Ascending aorta (tissue), 2 donors: ENCODE measurements at places on chromosomes 7 and 10.

GRCh38 chr10:132322586-132323048 is 9.4 kb upstream of the LRRC27 start:
- no peak for DNase-seq
- no peaks in the 10 kb centered on the region for H3K27me3 ChIP-seq
- no peak overlapping the region for H3K4me3 ChIP-seq
- no peak overlapping the region for H3K27ac ChIP-seq
- H3K36me3 ChIP-seq = no peaks in the 10 kb centered on the region

DNA sequence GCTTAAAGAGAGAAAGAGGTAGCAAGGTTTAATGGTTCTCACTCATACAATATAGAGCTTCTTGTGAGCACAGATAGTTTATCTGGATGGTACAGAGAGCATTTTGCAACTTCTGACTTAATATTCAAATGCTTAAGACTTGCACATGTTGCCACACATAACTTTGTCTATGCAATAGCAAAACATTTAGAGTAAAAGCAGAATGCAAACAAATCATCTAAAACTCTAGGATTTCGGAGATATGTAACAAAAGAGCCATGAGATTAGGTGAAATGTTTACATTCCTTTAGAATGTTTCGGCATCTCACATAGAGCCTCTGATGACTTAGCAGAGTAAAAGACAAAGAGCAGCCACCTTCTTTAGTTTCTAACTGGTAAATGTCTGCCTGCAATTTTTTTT is 717.1 kb upstream of the LRRN3 start:
- no peak overlapping the region for H3K4me3 ChIP-seq
- DNase-seq = no peak
- no peaks in the 10 kb centered on the region for H3K27me3 ChIP-seq

- H3K4me1 ChIP-seq = peaks cover 4% of the 10 kb centered on the region
- H3K36me3 ChIP-seq = no peaks in the 10 kb centered on the region
- H3K27me3 ChIP-seq = no peaks in the 10 kb centered on the region
- DNase-seq = no peak
- H3K4me3 ChIP-seq = peak overlapping the region; percentile 45
Measured at GRCh38 chr7:42493436-42494198, 256.6 kb upstream of the GLI3 start.

- H3K4me1 ChIP-seq = no peaks in the 10 kb centered on the region
- peaks cover 32% of the 10 kb centered on the region for H3K36me3 ChIP-seq
- no peak for DNase-seq
- no peaks in the 10 kb centered on the region for H3K27me3 ChIP-seq
Measured at GRCh38 chr10:13696071-13696470, 109.3 kb downstream of the PRPF18 start.

DNA sequence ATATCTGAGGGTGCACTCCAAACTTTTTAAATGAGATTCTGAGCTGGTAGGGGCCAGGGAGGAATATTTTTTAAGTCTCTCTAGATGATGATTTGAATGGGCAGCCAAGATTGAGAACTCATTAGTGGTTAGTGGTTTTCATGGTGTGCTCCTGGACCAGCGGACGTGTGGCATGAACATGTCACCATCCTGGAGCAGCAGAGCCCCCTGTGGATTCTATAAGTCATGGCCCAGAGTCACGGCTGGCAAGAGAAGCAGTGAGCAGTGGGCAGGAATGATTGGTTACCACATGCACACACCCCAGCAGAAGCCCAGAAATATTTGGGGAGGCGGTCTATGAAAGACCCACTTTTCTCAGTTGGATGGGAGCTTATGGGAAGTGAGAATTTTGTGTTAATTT is 21.2 kb upstream of the UCN3 start:
- no peaks in the 10 kb centered on the region for H3K4me1 ChIP-seq
- H3K4me3 ChIP-seq = no peak overlapping the region
- H3K27ac ChIP-seq = no peak overlapping the region
- no peaks in the 10 kb centered on the region for H3K27me3 ChIP-seq
- DNase-seq = no peak

DNA sequence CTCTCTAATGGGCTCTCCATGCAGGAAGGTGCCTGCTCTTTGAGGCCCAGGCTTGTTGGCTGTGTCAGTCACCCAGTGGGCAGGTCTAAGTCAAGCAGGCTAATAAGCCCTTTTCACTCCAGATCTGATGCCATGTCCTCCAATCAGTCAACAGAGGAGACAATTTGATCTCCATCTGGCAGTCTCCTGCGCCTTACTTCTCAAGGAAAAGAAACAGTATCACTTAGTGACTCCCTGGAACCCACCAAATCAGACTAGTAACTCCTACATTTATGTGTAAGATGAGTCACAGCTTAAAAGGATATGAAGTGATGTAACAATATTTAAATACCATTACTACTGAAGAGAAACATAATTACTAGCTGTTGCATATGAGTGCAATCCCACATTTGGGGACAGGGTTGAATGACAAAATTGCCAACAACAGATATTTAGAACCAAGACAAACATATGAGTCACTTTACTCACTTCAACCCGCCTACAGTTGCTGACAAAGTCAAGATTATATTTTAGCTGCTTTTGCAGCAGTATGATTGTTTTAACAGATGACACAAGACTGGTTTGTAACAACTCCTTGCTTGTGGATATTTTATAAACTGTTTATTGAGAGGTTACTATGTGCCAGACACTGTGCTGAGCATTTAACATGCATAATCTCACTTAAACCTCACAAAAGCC is 72.1 kb downstream of the USP6NL start:
- no peak for DNase-seq
- no peaks in the 10 kb centered on the region for H3K4me1 ChIP-seq
- no peaks in the 10 kb centered on the region for H3K36me3 ChIP-seq
- no peaks in the 10 kb centered on the region for H3K27me3 ChIP-seq

DNA sequence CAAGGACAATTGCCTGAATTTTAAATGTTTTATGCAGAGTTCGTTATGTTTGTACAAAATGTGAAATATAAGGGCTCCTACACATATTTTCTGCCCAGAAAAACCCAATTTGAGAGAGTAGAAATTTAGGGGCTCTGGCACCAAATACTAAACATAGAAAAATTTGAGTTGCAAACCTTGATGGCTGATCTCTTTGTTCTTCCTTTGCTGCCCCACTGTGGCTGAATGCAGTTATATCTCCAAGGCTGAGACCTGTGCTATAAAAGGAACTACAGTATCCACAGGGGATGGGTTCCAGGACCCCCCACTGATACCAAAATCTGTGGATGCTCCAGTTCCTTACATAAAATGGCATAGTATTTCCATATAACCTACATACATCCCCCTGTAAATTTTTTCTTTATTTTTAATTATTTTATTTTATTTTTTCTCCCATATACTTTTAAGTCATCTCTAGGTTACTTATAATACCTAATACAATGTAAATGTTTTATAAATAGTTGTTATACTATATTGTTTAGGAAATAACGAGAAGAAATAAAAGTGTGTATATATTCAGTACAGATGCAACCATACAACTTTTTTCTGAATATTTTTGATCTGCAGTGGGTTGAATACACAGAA is 22.5 kb downstream of the CFAP43 start:
- no peak overlapping the region for H3K4me3 ChIP-seq
- no peak for DNase-seq
- no peak overlapping the region for H3K27ac ChIP-seq
- H3K36me3 ChIP-seq = no peaks in the 10 kb centered on the region
- H3K27me3 ChIP-seq = no peaks in the 10 kb centered on the region

- peaks cover 36% of the 10 kb centered on the region for H3K4me1 ChIP-seq
- DNase-seq = no peak
- H3K4me3 ChIP-seq = no peak overlapping the region
- H3K27ac ChIP-seq = peak overlapping the region; percentile 54
- H3K36me3 ChIP-seq = peaks cover 13% of the 10 kb centered on the region
Measured at GRCh38 chr10:102597131-102597991, 46.9 kb upstream of the TRIM8 start.

GRCh38 chr10:21065621-21066248 is 168.6 kb upstream of the NEBL start:
- no peak overlapping the region for H3K27ac ChIP-seq
- no peak for DNase-seq
- H3K4me1 ChIP-seq = no peaks in the 10 kb centered on the region
- no peaks in the 10 kb centered on the region for H3K27me3 ChIP-seq

DNA sequence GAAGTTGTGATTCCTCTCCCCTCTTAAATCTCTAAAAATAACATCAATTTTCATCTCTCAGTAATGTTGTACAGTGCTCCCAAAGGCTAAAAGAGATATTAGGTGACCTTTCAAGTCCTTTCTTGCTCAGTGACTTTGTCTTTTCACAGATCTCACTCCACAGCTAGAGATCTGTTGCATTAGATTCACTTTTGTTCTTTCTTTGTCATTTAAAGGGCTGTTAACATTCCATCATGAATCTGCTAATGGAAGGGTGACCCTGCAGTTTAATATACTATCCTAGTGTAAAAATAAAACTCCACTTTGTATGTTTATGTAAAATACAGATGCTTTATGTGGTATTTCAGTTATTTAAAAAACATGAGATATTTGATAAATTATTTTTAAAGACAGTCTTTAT is 30.5 kb downstream of the GNAI1 start:
- no peaks in the 10 kb centered on the region for H3K27me3 ChIP-seq
- H3K27ac ChIP-seq = no peak overlapping the region
- no peak for DNase-seq
- H3K4me3 ChIP-seq = no peak overlapping the region
- no peaks in the 10 kb centered on the region for H3K36me3 ChIP-seq

GRCh38 chr7:4789194-4790077 is 14.0 kb downstream of the AP5Z1 start:
- no peak overlapping the region for H3K4me3 ChIP-seq
- no peaks in the 10 kb centered on the region for H3K4me1 ChIP-seq
- H3K27ac ChIP-seq = no peak overlapping the region

DNA sequence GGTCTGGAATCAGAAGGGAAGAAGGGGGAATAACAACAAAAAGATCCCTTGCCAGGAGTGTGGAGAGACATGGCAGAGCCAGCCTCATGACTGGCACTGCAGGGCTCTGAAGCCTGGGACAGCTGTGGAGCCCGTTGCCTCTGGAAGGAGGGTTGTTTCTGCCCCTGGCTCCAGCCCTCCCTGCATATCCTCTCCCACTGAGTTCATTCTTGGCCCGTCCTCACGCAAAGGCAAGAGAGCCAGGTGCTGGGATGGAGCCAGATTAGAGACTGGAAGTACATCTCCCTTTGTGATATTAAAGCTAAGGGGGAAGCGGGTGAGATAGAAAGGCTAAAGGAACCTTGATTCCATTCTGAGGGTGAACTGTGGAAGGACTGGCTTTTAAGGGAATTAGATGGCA is 141.5 kb upstream of the NPVF start:
- H3K27me3 ChIP-seq = no peaks in the 10 kb centered on the region
- no peaks in the 10 kb centered on the region for H3K4me1 ChIP-seq
- no peaks in the 10 kb centered on the region for H3K36me3 ChIP-seq
- no peak overlapping the region for H3K4me3 ChIP-seq
- H3K27ac ChIP-seq = no peak overlapping the region

GRCh38 chr7:41287559-41288335 is 415.1 kb downstream of the INHBA start:
- DNase-seq = no peak
- H3K27ac ChIP-seq = no peak overlapping the region
- H3K27me3 ChIP-seq = no peaks in the 10 kb centered on the region

GRCh38 chr7:107878636-107879035 is 12.3 kb upstream of the DLD start:
- H3K27me3 ChIP-seq = no peaks in the 10 kb centered on the region
- no peaks in the 10 kb centered on the region for H3K4me1 ChIP-seq
- H3K27ac ChIP-seq = no peak overlapping the region
- DNase-seq = no peak
- H3K4me3 ChIP-seq = no peak overlapping the region

GRCh38 chr7:150400788-150401423 is 21.8 kb downstream of the ZNF775 start:
- no peak overlapping the region for H3K4me3 ChIP-seq
- H3K4me1 ChIP-seq = peaks cover 10% of the 10 kb centered on the region
- H3K27me3 ChIP-seq = no peaks in the 10 kb centered on the region
- H3K27ac ChIP-seq = no peak overlapping the region
- peaks cover 6% of the 10 kb centered on the region for H3K36me3 ChIP-seq

- H3K27me3 ChIP-seq = no peaks in the 10 kb centered on the region
- no peak overlapping the region for H3K4me3 ChIP-seq
- no peak for DNase-seq
- no peaks in the 10 kb centered on the region for H3K4me1 ChIP-seq
- H3K36me3 ChIP-seq = no peaks in the 10 kb centered on the region
Measured at GRCh38 chr7:85748861-85749260, 562.0 kb upstream of the SEMA3D start.

DNA sequence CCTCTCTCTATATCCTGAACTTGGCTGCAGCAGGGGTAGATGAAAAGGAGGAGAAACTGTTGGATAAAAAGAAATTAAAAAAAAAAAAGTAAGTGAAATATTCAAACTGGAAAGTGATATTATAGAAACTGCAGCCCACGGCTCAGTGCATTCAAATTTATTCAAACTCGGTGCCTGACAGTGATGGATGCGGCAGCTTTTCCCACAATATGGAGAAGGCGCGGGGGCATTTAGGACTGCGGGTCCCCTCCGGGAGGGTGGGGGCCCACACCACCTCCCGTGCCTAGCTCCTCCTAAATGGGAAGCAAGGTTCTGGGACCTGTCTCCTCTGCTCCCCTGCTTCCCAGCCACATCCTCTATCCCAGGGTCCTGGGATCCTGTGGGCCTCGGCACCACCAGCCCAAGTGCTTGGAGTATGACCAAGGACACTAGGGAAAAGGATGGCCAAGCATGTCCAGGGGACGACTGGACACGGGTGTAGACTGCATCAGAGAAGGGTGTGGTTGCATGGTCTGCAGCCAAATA is 82.4 kb downstream of the HIF1AN start:
- no peak for DNase-seq
- H3K27ac ChIP-seq = no peak overlapping the region
- no peaks in the 10 kb centered on the region for H3K36me3 ChIP-seq
- H3K4me1 ChIP-seq = no peaks in the 10 kb centered on the region
- no peak overlapping the region for H3K4me3 ChIP-seq
- no peaks in the 10 kb centered on the region for H3K27me3 ChIP-seq

GRCh38 chr7:24728503-24729364 is 28.5 kb downstream of the GSDME start:
- H3K4me3 ChIP-seq = no peak overlapping the region
- no peak for DNase-seq
- H3K4me1 ChIP-seq = no peaks in the 10 kb centered on the region
- H3K36me3 ChIP-seq = no peaks in the 10 kb centered on the region
- H3K27me3 ChIP-seq = no peaks in the 10 kb centered on the region

GRCh38 chr7:74656441-74656836 is 1.1 kb upstream of the GTF2I start:
- H3K4me3 ChIP-seq = peak overlapping the region; percentile 92
- H3K27me3 ChIP-seq = no peaks in the 10 kb centered on the region
- H3K36me3 ChIP-seq = no peaks in the 10 kb centered on the region

DNA sequence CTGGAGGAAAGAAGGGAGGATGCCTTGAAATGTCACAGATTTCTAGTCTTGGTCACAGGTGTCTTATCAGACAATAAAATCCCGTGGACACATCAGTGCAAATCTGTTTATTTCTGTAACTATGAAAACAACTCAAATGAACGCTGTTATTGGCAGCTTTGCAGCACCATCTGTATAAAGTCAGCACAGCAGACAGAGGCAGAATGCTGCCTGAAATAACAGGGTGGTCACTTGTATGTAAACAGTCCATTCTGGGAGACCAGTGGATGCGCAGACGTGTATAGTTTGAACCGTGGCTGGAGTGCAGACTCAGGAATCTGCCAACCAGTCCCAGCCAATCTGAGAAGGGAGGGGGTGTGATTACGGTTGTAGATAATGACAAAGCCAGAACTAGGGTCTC is 54.8 kb downstream of the SEC23IP start:
- H3K36me3 ChIP-seq = peaks cover 10% of the 10 kb centered on the region
